NB4 (cell line): ENCODE measurements at places on chromosomes 3 and 15.

DNA sequence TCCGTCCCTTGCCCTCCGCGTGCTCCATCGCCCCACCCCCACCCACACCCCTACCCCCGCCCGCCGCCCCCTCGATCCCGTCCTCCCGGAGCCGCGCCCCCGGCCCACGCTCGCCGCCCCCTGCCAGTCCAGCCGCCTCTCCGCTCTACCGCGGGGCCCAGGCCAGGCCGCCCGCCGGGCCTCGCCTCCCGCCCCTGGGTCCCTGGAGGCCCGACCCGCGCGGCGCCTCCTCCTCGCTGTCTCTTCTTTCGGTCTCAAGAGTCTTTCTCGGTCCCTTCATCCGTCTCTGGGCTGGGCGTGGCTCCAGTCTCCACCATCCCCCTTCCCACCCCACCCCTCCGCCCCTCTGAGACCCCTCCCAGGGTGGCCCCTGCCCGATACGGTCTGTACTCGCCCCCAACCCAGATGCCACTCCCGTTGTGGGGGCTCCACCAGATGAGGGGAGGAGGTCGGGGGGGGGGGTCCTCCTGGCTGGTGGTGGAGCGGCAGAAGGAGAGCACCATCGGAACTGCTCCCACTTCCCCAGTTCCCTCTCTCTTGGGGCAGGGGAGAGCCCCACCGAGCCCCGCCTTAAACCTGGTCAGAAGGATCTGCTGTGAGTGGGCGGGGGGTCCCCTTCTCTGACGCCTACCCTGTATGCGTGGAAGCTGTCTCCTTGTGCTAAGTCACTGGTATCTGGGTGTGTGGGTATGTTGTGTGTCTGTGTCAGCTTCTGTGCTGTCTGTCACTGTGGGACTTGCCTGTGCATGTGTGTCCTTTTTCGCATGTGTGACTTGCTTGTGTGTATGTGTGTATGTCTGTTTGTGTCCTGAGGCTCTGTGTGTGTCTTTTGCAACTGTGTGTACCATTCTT is 1.0 kb downstream of the PRKCD start:
- peak; percentile 78 for DNase-seq

- DNase-seq, result peak; percentile 55
Measured at GRCh38 chr15:48617619-48618018, 27.9 kb downstream of the FBN1 start.

- no peak for DNase-seq
Measured at GRCh38 chr3:19063936-19064335, 84.4 kb upstream of the KCNH8 start.

DNA sequence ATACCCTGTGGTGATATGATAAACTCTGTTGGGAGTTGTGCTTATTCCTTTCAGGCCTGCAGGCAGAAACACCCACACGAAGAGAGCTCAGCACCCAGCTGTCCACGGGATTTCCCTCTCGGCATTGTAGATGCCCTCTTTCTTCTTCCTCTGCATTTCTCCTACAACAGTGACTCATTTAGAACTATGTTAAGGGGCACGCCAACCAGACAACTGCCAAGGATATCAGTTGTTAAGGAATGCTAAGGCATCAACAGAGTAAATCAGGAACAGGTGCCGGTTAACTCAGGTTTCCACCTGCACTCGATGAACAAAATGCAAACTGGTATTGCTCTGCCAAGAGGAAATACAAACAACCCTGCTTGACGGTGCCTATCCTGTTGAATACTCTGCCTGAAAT is 270.0 kb upstream of the PEX5L start:
- no peak for DNase-seq

DNA sequence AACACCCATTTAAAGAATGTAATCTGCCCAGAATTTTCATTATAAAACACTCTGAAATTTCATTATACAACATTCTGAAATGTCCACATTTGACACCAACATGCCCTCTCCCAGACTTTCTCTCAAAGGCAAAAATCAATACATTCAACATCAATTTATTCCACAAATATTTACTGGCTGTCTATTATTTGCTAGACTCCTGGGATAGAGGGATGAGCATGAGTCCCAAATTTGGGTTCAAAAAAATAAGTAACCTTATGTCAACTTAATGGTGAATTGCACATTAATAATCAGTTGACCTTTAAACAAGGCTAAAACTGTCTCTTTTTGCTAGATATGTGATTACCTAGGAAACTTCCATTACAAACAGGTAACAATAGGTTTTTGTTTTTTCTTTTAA is 109.0 kb downstream of the SERPINI1 start:
- no peak for DNase-seq

GRCh38 chr3:42507761-42508335 is 5.4 kb downstream of the VIPR1 start:
- no peak for DNase-seq

GRCh38 chr3:3633761-3634160 is 165.5 kb upstream of the LRRN1 start:
- no peak for DNase-seq

- DNase-seq, result no peak
Measured at GRCh38 chr3:6721491-6721890, 139.4 kb upstream of the GRM7 start.

GRCh38 chr3:195820901-195821300 is 9.2 kb upstream of the MUC4 start:
- no peak for DNase-seq

GRCh38 chr3:29585368-29585767 is 304.5 kb downstream of the RBMS3 start:
- no peak for DNase-seq

- no peak for DNase-seq
Measured at GRCh38 chr15:71203586-71204474, 88.6 kb downstream of the THSD4 start.

GRCh38 chr3:126464494-126464893 is 11.2 kb downstream of the ZXDC start:
- peak; percentile 40 for DNase-seq

DNA sequence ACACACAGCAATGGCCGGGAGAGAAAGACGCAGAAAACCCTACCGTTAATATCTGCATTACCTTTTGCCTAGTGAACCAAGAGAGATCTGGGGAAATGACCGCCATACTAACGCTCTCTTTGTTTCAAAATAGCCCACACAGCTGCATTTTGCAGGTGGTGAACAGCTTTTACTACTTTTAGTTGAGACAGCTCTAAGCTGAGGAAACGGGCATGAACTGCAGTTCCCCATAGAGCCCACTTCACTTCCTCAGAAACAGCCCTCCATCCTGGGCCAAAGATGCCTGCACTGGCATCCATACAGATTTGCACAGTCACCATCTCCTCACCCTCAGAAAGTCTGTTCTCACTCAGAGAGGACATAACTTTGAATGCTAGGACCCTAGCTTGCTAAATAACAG is 45.0 kb downstream of the ZNF860 start:
- no peak for DNase-seq

DNA sequence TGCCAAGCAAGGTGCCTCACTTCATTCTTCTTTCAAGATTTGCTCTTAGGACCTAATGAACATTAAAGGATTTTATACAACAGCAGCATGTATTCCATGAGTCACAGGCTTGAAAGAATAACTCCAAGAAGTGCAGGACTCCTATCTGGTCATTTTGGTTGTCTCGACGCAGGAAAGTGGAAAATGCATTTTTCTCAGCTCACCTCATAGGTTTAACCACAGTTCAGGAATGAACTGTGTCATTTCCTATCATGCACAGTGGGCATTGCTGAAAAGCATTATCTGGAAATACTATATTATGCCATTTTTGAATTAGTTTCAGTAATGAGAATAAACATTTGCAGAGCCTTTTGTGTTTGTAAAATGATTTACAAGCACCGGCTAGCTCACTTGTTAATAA is 98.7 kb upstream of the BFSP2 start:
- no peak for DNase-seq

DNA sequence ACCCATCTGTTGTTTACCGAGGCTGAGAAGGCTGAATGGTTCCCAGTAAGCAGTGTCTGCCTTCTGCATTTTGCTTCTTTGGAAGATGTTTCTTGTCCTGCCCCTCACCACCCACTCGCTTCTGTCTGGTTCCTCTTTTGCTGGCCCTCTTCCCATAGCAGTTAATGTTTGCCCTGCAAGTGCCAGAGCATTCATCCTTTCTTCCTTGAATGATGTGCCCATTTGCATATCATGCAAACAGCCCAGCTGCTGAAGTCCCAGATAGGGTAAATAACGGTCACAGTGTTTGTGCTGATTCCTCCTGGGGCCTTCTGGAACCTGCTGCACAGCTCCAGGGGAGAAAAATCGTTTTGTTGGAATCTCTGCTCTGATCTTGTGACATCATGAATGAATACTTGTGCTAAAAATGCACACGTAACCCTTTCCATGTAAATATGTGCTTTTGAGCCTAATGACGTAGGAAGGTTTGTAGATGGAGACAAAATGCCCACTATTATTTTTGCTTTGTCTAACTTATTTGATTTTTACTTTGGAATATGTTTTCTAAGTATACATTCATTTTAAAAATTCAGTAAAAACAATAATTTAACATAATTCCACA is 381.0 kb downstream of the SOX2 start:
- peak; percentile 12 for DNase-seq

DNA sequence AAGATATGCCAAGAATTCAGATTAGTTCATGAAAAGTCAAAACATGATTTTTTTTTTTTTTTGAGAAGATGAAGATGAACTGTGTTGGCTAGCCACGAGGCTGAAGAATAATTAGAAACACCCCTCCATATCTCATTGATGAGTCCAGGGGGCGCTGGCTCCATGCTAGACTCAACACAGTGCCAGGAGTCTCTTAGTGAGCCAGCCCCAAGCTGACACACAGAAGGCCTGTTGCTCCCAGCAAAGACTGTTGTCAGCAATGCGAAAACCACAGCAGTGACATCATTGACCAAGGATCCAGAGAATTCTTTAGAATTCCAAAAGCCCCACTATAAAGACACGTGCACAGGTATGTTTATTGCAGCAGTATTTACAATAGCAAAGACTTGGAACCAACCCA is 185.2 kb downstream of the ANXA2 start:
- peak; percentile 3 for DNase-seq

GRCh38 chr3:53728606-53729005 is 117.6 kb downstream of the CHDH start:
- no peak for DNase-seq

- peak; percentile 49 for DNase-seq
Measured at GRCh38 chr3:71813704-71814103, 28.8 kb upstream of the PROK2 start.

DNA sequence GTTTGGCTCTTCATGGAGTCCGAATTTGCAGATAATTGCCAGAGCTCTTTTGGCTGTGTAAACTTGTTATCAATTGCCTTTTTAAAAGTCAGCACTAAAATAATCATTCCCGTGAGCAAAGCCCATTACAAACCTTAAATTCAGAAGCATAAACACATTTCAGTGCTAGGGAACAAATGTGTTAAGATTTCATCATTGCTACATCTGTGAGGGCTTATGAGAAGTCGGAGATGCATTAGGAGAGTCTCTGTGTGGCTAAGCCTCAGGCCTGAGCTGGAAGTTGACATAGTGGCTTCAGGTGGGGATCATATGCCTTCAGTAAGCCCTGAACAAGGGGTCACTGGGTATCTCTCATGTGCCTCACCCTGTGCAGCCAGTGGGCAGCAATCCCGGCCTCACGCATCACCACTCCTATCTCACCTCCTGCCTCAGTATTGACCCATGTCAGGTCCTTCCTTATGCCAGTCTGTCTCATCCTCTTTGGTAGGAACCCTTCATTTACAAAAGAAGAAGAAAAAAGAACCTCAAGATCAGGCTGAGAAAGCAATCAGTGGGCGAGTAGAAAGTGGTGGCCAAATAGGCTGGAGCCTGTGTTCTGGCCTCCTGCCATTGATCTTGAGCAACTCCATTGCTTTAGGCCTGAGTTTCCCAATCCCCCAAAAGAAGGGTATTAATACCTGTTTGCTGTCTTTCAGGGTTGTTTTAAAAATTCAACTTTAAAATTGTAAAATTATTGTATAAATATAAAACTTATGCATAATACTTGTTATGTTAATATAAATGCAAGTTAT is 233.5 kb downstream of the IL20RB start:
- DNase-seq, result no peak

- DNase-seq, result no peak
Measured at GRCh38 chr15:75164625-75165350, 36.9 kb upstream of the C15orf39 start.

- DNase-seq, result no peak
Measured at GRCh38 chr3:124395162-124395561, 335.1 kb upstream of the UMPS start.

- no peak for DNase-seq
Measured at GRCh38 chr15:91947683-91948608, 94.4 kb downstream of the SLCO3A1 start.

GRCh38 chr3:150348500-150348899 is 59.6 kb upstream of the TSC22D2 start:
- no peak for DNase-seq
